H54 (cell line): ENCODE measurements at places on chromosomes 2 and 18.

GRCh38 chr2:149884871-149885270 lies 297.3 kb upstream of the MMADHC start:
- no peak for DNase-seq

- no peak for DNase-seq
Measured at GRCh38 chr2:237282568-237283128, 131.3 kb downstream of the COL6A3 start.

DNA sequence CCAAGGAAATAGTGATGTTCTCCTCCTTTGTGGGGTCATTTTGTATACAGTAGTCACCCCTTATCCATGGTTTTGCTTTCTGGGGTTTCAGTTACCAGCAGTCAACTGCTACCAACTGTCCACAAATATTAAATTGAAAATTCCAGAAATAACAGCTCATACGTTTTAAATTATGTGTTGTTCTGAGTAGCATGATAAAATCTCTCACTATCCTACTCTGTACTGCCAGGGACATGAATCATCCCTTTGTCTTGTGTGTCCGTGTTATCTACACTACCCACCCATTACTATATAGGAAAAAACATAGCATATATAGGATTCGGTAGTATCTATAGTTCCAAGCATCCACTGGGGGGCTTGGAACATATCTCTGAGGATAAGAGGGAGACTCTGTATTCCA lies 120.9 kb upstream of the DCC start:
- no peak for DNase-seq

- no peak for DNase-seq
Measured at GRCh38 chr2:181988154-181988924, 2.7 kb downstream of the PPP1R1C start.

- no peak for DNase-seq
Measured at GRCh38 chr2:75162897-75163296, 36.4 kb downstream of the TACR1 start.

- DNase-seq: no peak
Measured at GRCh38 chr18:58566556-58567292, 62.2 kb downstream of the ALPK2 start.

DNA sequence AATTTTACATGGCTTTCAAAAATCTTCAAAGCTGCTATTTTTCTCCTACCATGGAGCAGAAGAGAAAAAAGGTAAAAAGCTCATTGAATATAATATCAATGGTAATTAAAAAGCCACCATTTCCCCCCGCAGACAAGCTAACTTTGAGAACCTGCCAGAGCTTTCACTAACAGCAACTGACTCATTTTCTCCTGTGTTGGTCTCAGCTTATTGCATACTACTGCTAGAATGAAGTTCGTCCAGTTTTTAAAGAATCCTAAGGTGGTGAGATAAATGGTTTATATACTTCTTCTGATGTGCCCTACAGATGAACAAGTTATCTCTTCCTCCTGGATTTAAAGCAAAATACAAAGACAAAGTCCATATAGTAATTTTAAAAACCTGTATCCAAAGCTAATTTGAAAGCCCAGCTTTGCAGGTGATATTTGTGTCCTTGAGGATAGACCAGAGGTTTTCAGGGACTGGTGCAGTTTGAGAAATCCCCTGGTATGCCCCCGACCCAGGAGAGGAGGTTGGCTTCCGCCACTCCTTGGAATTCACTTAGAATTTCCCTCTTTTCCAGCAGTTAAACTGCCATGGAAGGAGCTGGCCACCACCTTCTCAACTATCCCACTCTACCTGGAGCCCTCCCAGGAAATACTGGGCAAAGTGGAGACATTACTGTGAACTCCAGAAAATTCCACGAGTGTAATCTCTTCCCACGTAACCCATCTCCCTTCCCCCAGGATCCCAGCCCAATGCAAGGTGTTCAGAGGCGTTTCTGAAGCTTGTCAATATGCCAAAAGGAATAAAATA lies 17.5 kb downstream of the YPEL5 start:
- DNase-seq: no peak

DNA sequence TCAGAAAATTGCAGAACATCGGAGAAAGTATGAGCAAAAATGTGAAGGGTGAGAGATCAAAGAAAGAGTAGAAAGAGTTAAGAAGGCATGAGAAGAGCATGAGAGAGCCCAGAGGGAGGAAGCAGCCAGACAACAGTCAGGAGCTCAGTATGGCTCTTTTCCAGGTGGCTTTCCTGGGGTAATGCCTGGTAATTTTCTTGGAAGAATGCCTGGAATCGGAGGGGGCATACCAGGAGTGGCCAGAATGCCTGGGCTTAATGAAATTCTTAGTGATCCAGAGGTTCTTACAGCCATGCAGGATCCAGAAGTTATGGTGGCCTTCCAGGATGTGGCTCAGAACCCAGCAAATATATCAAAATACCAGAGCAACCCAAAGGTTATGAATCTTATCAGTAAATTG lies 271.8 kb upstream of the TFPI start:
- peak; percentile 5 for DNase-seq

DNA sequence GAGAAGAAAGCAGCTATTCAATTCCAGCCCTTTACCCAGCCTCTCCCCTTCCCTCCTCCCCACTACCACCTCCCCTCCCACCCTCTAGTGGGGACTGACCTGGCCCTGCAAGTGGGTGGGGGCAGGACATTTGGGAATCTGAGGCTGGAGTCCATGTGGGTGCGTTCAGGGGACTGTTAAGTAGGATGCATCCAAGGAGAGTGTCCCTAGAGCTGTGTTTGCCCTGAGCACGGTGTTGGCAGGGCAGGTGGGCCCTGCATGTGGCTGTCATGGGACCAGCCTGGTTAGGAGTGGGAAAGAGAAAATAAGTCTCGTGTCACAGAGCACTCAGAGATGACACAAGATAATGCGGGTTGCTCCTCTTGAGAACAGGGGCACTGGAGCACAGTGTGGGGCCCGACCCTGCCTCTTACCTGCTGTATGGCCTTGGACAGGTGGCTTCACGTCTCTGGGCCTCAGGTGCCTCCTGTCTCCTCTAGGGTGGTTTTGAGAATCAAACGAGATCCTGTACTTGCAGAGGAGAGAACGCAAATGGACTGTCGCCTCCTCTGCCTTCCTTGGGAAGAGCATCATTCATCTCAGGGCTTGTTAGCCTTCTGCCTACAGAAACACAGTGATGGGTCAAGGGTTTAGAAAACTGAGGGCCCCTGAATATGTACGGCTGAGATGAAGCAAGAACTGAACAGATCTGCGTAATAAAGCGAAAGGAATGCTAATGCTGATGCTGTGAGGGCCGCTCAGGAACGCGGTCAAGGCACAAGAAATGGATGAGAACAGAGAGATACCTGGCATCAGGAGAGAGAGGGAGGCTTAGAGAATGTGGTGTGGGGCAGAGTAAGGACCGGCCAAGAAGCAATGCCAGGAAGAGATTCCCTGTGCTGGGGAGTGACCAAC lies 187.7 kb upstream of the HAAO start:
- DNase-seq: no peak

GRCh38 chr18:3966246-3966641 lies 488.9 kb downstream of the DLGAP1 start:
- DNase-seq: no peak

- no peak for DNase-seq
Measured at GRCh38 chr2:18536100-18536499, 24.4 kb downstream of the RDH14 start.

DNA sequence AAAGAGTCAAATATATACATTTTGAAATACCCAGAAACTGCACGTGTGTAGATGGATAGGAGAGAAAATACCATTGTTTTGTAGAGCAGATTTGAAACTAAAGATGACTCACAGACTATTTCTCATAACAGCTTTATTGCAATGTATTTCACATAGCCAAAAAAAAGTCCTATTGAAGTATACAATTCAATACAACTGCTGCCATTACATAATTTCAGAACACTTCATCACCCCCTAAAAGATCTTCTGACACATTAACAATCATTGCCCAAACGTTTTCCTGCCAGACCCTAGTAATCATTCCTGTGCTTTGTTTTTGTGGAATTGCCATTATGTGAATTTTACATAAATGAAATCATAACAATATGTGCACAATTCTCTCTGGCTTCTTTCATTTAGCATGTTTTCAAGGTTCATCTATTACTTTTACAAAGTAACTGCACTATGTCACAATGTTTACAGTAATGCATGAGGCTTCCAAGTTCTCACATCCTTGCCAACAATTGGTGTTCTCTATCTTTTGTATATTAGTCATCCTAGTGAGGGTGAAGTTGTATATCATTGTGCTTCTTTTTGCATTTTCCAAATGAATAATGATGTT lies 378.6 kb upstream of the CWC22 start:
- DNase-seq: no peak

DNA sequence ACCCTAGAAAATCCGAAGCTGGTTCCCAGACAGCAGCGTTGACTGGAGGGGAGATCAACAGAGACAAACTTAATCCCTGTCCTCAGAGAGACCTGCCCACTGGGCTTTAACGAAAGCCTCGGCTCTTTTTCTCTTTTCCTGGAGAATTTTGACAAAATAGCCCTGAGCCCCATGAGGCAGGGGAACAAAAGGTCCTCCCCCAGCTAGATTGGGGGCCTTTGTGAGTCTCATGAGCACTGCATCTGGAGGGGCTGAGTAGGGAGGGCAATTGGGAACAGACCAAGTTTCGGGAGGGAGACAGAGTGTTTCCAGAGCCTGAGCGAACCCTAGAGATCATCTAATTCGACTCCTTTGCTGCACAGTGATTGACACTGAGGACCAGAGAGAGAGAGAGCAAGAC lies 123.9 kb upstream of the HAAO start:
- DNase-seq: no peak

GRCh38 chr2:233009661-233010060 lies 3.4 kb downstream of the NGEF start:
- no peak for DNase-seq
